ENCODE measurements at places on chromosomes 4 and X.
A peak's percentile ranks its signal among the peaks of the same experiment; 100 is the strongest.

GRCh38 chr4:177190995-177191580 lies 118.6 kb upstream of the NEIL3 start:
- DNase-seq = no peak

DNA sequence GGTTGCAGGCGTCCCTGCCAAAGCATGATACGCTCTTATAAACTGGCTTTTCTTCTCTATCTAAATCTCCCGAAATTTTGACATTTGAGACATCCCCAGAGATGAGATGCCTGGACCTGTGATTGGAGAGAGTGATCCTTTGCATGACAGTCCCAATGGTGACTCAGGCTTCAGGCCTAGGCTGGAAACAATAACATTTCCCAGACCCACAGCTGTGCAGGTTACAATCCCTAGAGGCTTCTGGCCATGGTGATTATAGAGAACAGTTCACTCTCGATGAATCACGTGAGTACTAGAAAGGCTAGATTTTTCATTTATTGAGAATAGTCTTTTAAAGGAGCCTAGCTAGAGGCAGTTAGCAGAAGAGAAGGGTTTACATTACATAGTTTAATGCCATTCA lies 75.9 kb downstream of the SPATA18 start:
- DNase-seq = no peak

DNA sequence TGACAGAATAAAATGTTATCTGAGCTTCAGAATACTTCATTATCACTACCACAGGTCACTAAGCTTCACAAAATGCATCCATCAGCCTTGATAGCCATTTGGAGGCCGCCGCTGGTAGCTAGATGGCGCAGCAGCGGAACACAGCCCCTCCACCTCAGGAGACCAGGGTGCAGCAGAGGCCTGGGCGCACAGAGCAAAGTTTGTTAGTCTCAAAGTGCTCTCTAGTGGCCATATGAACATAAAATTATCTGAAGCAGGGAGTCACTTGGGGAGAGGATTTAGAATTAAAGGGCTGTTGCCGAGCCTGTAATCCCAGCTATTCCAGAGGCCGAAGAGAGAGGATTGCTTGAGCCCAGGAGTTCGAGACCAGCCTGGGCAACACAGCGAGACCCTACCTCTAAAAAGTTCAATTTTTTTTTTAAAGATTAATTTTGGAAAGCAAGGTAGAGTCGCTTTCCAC lies 8.1 kb upstream of the DCTD start:
- DNase-seq = peak; percentile 17

DNA sequence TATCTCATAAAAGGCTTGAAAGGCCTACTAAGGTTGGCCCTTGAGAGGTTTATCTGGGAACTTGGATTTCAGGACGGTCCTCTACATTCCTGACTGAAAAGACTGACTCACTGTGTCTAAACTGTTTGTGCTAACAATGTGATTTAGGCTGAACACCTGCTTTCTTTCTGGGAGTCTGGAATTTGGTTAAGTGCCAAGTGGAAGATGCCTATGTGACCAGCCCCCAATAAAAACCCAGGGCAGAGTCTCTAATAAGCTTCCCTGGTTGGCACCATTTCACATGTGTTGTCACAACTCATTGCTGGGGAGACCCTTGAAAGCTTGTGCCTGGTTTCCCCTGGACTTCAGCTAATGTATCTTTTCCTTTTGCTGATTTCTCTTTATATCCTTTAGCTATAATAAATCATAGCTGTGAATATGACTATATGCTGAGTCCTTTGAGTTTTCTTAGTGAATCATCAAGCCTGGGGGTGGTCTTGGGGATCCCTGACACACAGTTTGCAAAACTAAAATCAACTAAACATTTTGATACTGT lies 55.1 kb downstream of the GPR82 start:
- no peak for DNase-seq

DNA sequence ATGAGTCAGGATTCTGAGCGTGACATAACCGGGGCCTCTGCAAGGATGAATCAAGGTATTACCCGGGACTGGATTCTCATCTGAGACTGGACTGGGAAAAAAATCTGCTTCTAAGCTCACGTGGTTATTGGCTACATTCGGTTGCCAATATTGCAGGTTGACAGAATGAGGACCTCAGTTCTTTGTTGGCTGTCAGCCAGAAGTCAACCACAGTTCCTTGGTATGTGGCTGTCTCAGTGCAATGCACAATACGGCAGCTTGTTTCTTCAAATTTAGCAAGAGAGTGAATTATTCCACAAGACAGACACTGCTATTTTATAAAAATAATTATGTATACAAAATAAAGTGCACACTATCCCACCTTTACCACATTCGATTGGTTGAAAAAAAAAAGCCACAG lies 424.2 kb downstream of the KLHL4 start:
- DNase-seq = no peak

- DNase-seq = peak; percentile 42
These were observed at the start of gene BMP2K for GRCh38 chr4:78776079-78776728. Gene BMP2K (plus strand): TSS chr4:78776350. CDS start chr4:78776544, 194 bp downstream.

GRCh38 chr4:65671372-65671771 lies 1.1 kb upstream of the EPHA5 start:
- DNase-seq = no peak

DNA sequence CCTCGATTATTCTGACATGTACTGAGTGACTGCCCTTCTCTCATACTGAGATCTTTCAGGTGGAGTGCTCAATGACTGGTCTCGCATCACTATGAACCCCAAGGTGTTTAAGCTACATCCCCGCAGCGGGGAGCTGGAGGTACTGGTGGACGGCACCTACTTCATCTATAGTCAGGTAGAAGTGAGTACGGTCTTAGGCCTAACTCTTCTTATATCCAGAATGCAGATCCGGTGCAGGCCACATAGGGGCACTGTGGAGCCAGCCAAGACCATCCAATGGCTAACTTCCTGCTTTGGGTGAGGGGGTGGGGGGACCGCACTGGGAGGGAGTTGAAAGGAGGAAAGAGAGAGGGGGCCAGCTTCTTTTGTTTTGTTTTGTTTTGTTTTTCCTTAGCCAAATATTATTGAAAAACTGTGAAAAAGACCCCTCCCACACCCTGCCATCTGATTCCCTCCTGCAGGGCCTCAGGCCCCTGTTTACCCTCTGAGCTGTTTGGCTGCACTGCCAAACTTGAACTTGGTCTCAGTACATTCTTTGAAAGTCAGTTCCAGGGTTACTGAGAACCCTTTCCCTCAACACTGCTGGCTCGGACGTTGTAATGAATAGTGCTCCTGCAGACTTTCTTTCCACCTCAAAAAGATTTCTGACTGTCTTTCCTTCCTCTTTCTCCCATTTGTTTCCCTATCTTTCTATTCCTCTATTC lies 16.2 kb downstream of the AWAT2 start:
- no peak for DNase-seq

GRCh38 chr4:109592367-109592766 lies 32.3 kb downstream of the MCUB start:
- DNase-seq = no peak

DNA sequence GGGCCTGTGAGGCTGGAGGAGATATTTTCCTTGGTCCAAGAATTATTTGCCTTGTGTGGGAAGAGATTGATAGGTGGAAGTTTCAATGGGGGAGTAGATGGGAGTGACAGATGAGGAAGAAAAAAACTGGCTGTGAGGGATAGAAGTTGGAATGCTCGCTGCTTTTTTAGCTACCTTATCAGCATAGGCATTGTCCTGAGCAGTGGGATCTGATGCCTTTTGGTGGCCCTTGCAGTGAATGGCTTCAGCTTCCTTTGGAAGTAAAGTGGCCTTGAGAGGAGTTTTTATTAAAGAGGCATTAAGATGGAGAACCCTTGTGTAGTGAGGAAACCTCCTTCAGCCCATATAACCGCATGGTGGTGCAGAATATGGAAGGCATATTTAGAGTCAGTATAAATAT lies 16.0 kb downstream of the KLKB1 start:
- no peak for DNase-seq

DNA sequence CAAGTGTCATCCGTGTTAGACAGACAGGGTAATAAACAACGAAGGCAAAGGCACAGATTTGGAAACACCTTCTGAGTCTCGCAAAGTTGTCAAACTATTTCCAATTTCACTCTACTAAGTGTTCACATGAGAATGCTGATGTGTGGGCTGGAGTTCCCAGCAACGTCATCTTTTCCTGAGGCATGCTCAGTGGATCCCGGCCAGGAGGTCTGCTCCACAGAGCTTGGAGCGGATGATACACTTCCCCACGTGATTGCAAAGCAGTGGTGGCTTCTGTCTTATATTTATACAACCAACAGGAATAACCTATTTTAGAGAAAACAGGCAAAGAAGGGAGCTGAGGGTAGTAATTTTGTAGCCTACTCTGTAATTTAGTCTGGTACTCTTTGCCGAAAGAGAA lies 40.1 kb upstream of the PDK3 start:
- DNase-seq = no peak

GRCh38 chrX:37651921-37652452 lies 33.6 kb upstream of the XK start:
- no peak for DNase-seq

DNA sequence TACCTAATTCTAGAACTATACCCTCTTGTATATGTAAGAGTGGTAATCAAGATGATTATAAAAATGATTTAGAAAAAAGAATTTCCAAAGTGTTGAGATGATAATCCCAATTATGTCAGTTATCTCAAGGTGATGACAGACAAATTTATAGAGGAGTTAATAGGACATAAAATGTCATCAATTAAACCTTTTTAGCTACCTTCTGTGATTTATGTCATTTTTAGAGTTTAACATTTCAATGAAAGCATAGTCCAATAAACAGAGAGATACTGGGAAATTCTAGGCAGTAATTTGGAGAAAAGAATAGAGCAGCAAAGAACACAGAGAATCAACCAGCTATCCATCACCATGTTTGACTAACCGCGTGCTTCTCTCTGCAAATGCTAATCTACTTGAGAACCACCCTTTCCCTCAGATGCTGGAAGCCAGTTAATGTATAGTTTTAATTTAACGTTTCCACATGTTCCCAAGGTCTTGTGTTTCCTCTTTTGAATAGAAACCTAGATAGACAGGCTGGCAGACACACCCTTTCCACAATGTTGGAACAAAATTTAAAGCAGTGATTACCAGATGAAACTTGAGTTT lies 433.1 kb upstream of the FAM241A start:
- DNase-seq = no peak

DNA sequence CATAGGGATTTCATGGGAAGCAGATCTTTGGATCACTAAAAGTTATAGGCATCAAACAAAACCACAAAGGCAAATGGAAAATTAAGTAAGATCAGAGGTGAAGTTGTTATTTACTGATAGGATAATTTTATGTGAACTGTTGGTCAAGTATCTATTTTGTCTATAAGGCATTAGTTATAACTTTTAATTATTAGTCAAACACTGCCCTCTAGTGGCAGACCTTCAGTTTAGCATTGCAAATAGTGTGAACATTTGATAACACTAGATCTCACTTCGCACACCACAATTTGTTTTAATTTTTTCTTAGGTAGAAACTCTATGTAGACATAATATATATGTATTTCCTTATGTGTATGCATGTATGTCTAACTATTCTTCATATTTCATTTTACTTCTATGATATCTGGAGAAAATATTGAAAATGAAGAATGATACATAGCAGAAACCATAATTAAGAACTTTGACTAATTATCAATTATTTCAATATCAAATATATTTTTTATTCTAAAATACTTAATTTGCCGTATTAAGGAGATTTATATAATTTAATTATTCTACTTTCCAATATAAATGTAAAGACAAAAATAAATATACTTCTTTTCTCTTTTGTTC lies 214.5 kb upstream of the TACR3 start:
- DNase-seq = no peak

GRCh38 chrX:134478374-134478773 lies 18.4 kb downstream of the HPRT1 start:
- no peak for DNase-seq

DNA sequence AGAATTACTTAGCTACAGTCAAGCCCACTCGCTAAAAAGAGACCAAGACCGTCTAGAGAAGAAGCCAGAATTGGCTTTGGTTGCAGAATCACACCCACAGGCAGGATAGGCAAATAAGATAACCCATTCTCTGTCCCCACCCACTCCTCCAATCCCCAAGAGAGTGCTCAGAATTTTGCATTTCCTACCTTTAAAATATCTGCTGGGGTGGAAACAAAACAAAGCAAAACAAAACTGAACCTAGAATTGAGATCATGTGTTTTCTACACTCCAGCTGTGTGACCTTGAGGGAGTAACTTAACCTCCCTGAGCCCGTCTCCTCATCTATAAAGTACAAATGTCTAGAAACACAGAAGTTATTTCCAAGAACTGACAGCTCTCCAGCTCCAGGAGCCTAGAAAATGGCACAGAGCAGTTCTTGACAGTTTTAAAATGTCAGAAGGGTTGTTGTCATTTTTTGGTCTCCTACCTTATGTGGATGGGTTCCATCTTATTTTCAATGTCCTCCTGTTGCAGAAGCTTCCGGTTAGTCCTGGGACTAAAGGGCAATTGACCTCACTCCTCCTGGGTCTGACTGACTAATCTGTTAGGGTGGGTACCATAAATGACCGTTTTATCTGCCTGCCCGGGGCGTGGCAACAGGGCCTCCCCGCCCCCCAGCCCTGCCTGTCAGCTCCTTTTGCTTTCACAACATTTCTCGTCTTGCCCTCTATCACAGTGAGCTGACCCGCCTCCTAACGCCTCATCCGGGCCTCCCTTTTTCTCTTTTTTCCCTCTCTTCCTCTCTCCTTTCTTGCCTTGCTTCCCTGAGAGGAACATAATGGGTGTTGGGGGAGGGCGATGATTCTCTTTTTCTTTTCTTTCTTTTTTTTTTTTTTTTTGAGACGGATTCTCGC lies 114.0 kb downstream of the RBM47 start:
- no peak for DNase-seq

DNA sequence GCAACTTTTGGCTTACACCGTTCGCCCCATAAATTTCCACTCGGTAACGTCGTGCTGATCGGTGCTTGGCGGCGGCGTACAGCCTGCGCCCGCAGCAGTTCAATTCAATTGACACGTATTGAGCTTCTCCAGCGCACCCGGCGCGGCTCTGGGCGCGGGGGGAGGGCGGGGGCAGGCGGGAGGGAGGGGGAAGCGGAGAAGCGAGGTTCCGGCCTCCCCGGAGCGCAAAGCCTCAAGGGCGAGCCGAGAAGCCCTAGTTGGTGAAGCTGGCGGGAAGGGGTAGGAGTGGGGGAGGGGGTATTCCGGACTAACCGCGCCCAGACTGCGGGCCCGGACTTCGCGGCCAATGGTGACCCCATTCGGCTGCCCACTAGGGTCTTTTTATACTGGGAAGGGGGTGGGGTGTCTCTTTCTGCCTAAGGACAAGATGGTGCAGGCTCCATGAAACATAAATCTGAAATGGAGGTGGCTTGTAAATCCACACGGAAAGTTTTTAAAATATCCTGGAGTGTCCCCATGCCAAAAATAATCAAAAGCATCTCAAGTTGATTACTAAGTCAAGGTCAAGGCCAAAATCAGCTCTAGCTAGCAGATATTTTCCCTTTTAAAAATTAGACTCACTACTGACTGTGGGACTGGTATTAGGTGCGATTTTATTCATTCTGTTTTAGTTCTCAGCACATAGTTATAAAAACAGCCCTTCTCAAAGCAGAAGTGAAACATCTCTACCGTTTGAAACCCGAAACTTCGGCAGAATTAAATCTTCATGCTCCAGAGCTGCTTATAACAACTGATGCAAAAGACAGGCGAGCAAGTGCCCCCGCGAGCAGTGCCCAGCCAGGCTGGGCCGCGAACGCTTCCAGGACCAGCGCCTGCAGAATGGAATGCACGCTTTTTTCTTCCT lies 1.5 kb upstream of the BCOR start:
- no peak for DNase-seq

- no peak for DNase-seq
These were observed 14.4 kb downstream of the AMBN start for GRCh38 chr4:70606459-70606858.

- no peak for DNase-seq
These were observed 40.2 kb upstream of the CD99 start for GRCh38 chrX:2650865-2651264.

GRCh38 chrX:12617241-12617640 lies 174.0 kb upstream of the PRPS2 start:
- no peak for DNase-seq
